ENCODE measurements at places on chromosomes 11 and 22.

- no peak for DNase-seq
Measured at GRCh38 chr22:25623310-25623734, 58.8 kb downstream of the GRK3 start.

- no peak for DNase-seq
Measured at GRCh38 chr11:64726211-64726641, 3.2 kb upstream of the NRXN2 start.

DNA sequence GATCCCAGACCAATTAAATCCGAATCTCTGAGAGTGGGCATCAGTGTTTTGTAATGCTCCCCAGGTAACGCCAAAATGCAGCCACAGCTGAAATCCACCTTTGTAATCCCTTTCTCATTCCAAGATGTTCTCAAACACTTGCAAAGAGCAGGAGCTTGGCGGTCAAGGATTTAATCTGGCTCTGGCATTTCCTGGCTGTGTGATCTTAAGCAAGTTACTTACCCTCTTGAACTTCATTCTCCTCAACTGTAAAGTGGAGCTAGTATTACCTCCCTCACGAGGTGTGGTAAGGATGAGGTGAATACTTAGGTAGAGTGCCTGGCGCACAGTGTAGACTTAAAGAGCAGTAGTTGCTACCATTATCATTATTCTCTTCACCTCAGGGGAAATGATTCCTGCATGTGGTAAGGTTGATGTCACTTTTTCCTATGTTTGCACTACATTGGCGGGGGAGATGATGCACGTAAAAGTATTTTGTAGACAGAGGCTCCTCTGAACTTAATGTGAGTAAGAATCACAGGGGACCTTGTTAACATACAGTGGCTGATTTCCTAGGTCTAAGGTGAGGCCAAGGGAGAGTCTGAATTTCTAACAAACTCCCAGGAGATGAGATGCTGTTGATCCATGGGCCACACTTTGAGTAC is 210.4 kb upstream of the PITPNB start:
- DNase-seq, result no peak

- DNase-seq, result no peak
Measured at GRCh38 chr11:7570241-7570640, 56.4 kb downstream of the PPFIBP2 start.

- peak; percentile 74 for DNase-seq
Measured at GRCh38 chr11:26649884-26650283, 72.0 kb downstream of the SLC5A12 start.

- DNase-seq, result no peak
Measured at GRCh38 chr11:44407211-44407996, 97.5 kb upstream of the ALX4 start.

DNA sequence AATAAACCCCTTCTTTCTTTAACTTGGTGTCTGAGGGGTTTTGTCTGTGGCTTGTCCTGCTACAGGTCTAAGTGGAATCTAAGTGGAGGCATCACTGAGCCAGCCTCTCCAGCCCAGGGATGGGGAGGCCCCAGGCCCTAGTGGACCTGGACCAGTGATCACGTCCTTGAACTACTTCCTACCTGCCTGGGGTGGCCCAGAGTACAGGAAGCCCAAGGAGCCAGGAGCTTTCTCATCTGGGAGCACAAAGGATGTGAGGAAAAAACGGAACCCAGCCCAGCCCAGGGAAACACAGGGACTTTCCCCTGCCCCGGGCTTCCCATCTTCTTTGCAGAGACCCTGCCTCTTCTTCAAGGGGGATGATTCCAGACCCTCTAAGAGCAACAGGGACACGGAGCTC is 3.5 kb upstream of the CD5 start:
- DNase-seq, result no peak

GRCh38 chr11:57458410-57459163 is 1.7 kb upstream of the RTN4RL2 start:
- DNase-seq, result no peak

GRCh38 chr11:75574698-75575602 is 12.9 kb downstream of the SERPINH1 start:
- no peak for DNase-seq

DNA sequence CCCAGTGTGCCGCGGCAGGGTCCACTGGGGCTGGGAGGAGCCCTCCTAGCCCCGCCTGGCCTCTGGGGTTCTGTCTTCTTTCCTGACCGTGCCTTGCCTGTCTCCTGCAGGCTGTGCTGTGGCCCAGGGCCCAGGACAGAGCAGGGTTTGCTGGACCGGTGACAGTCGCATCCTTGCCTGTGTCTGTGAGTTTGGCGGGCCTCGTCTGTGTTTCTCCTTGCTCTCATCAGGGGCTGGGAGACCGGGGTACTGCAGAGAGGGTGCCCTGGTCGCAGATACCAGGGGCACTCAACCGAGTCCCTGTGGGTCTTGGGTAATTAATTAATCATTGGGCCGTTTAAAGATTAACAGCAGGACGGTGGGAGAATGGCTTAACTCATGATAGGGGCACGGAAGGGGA is 29.9 kb downstream of the RPL3 start:
- DNase-seq, result no peak

GRCh38 chr11:31824879-31825837 is 14.0 kb upstream of the PAX6 start:
- DNase-seq, result no peak

GRCh38 chr11:122721964-122722266 is 66.4 kb downstream of the UBASH3B start:
- DNase-seq, result peak; percentile 85

DNA sequence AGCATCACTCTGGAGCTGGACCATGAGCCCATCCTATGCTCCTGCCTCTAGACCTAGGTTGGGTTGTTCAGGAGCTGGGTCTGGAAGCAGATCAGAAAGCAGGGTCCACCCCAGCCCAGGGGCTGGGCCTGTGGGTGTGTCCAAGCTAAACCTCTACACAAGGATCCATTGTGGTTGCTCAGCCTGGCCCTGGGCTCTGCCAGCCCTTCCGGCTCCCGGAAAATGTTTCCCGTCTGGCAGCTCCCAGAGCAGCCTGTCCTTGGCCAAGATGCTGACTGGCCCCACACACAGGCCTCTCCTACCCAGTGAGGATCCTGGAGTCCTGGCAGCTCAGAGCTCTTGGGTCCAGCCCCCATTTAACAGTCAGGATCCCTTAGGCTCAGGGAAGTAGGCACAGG is 35.3 kb upstream of the FCHSD2 start:
- DNase-seq, result no peak

GRCh38 chr11:47327025-47327424 is 25.5 kb downstream of the MYBPC3 start:
- DNase-seq, result no peak

DNA sequence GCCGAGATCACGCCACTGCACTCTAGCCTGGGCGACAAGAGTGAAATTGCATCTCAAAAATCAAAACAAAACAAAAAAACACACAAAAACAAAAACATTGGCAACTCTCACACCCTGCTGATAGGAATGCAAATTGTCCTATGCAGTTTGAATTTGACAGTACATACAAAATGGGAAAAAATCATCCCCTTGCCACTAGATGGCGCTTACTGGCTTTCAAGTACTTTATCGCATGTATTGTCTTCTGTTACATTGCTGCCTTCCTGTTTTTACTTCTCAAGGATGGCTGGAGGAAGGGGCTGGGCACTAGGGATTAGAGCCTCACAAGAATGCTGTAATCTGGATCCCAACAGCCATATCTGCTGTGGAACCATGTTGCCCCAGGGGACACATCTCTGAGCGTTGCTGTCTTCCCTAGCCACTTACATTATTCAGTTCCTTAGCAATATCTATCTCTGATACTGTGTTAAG is 59.4 kb upstream of the A4GALT start:
- DNase-seq, result peak; percentile 89

GRCh38 chr22:48758881-48759875 is 1068.5 kb downstream of the BRD1 start:
- DNase-seq, result no peak

- no peak for DNase-seq
Measured at GRCh38 chr11:65862191-65862735, 2.0 kb downstream of the MUS81 start.

GRCh38 chr11:21785351-21785750 is 407.5 kb upstream of the ANO5 start:
- DNase-seq, result no peak

- DNase-seq, result no peak
Measured at GRCh38 chr11:16148301-16148931, 207.9 kb downstream of the SOX6 start.

DNA sequence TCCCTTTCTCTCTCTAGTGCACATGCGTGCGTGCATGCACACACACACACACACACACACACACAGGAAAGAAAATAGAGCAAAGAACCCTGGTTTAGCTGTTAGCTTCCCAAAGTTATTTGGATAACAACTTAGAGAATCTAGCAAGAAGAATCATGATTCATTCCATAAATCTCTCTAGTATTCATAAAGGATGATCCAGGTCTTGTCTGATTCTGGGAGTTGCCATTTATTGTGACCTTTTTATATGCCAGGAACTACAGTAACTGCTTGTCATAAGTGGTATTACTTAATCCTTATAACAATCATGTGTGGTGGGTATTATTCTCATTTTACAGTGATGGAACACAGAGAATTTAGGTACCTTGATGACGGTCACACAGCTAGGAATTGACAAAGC is 141.5 kb upstream of the MTMR2 start:
- DNase-seq, result peak; percentile 50

DNA sequence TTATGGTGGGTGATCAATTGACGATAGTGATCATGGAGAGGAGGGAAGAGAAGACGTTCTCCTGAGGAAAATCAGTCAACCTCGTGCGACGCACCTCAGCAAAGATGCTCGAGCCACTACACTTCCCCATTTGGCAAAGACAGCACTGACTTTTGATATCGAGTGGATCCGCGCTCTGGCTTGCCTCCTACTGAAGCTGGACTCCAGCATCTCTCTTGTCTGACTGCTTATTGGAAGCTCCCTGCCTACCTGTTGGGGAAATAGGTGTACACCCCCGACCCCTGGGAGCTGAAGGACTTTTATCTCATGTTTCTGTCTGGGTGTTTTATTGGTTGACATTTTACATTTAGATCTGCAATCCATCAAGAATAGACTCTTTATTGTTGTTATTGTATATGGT is 476.8 kb upstream of the B3GAT1 start:
- DNase-seq, result no peak

DNA sequence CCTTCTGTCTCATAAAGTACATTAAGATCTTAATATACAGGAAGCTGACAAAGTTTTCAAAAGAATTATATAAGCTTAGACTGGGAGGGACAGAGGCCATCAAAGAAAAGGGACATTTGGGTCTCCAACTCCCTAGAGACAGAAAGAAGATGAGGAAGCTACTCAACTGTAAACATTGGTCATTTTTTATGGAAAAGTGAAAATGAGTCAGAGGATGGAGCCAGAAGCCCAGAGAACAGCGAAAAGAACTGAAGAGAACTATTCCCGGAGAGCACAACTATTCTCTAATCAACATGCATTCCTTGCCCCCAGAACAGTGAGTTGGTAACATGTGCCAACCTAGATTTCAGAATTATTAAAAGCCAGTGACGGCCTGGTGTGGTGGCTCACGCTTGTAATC is 779.3 kb downstream of the DLG2 start:
- DNase-seq, result no peak

DNA sequence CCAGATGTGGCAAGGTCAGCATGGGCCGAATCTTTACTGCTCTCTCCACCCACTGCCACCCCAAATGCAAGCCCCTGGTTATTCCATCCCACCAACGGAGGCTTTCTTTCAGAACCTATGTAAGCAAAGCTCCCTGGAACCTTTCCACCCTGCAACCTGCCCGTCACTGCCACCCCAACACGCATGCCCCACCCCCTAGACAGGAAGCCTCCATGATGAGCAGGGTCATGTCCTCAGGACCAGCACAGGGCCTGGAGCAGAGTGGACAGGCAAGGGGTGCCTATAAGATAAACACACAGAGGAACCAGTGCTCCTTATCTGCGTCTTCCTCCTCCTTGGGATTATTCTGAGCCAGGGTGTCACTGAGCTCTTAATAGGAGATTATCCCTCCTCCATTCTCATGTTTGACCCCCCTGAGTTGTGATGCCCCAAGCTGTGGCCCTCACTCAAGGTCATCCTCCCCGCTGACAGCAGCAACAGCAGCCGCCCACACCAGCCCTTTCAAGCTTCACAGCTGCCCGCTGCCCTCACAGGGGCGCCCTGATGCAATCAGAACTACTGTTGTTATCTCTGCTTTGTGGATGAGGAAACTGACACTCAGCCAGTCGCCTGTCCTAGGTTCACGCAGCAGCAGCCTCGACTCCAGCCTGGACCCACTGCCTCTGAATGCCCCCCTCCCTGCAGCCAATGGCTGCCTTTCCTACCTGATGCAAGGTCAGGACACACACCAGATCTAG is 647.3 kb downstream of the TBC1D22A start:
- DNase-seq, result no peak

DNA sequence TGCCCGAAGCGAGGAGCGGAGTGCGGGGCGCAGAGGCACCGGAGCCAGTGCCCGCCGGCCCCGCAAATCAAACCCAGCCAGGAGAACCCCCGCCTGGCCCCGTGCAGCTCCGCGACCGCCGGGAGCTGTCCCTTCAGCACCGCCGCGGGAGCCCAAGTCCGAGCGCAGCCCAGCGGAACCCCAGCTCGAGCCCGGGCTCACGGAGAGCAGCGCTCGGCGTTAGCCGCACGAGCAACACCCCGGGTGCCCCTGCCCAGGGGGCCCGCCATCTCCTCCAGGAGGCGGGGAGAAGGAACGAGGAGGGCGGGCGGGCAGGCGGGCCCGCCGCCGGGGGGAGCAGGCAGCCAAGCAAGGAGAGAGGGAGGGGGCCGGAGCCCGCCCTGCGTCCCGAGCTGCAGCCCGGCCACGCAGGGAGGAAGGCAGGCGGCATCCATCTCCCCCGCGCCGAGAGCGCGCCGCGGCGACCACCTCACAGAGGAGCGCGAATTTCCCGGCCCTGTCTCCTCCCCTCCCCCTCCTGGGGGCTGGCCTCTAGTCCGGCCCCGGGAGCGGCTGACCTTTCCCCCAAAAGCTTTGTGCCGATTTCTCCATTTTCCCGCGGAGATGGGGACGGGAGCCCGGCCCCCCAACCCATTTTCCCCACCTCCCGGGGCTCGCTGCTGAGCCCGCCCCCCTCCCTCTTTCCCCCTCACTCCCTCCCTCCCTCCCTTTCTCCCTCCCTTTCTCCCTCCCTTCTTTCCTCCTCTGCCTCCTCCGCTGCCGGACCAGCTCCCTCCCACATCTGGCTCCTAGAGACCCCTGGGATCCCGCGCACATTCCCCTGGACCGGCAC is 621 bp downstream of the KCNC1 start:
- DNase-seq, result peak; percentile 66

DNA sequence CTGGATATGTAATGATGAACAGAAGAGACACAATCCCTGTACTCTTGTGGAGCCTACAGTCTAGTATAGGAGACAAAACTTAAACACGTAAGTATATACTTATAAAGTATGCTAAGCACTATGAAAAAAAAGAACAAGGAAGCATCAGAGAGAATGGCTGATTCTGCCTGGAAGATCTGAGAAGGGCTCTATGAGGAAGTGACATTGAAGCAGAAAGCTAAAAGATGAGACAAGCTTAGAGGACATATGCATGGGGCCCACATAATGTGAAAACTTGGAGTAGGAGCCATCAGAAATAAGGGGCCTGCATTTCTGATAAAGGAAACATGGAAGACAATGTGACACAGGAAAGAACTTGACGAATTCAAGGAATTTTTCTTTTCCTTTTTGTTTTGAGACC is 16.6 kb downstream of the SAA1 start:
- DNase-seq, result no peak

GRCh38 chr11:134670961-134671370 is 258.9 kb upstream of the B3GAT1 start:
- no peak for DNase-seq

Measured in fibroblast of skin of right quadriceps (primary cell).